Activated CD4-positive, alpha-beta memory T cell treated with anti-CD3 and anti-CD28 coated beads for 36 hours (primary cell): ENCODE measurements at places on chromosomes 7 and 10. TPM values are rescaled to one million over a fixed set of nuclear protein-coding genes. Genes with fewer than 3 reads are reported as not detected.
A peak's percentile ranks its signal among the peaks of the same experiment; 100 is the strongest.

DNA sequence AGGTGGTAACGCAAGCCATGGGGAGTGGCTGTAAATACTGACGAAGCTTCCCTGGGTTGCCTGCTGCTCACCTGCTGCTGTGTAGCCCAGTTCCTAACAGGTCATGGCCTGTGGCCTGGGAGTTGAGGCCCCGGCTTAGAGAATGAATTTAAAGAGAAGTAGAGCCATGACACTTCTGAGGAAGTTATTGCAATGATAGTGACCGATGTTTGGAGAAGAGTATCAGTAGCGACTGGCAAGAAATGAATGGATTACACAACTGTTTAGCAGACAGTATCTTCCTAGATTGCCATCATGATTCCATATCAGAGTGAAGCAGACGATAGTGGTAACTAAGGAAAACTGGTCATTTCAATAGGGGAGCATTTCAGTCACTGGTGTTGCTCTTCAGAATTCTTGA, 249.6 kb downstream of the PLXDC2 start:
- no peak overlapping the region for H3K4me3 ChIP-seq
- DNase-seq = no peak
- H3K27me3 ChIP-seq = no peaks in the 10 kb centered on the region
- no peaks in the 10 kb centered on the region for H3K36me3 ChIP-seq

- H3K27me3 ChIP-seq = peaks cover 4% of the 10 kb centered on the region
- no peak for DNase-seq
- peak overlapping the region; percentile 90 for H3K4me3 ChIP-seq
- H3K4me1 ChIP-seq = peaks cover 17% of the 10 kb centered on the region
- H3K36me3 ChIP-seq = no peaks in the 10 kb centered on the region
- H3K27ac ChIP-seq = peak overlapping the region; percentile 85
Measured at GRCh38 chr7:75739796-75740672, 1.3 kb upstream of the HIP1 start.

GRCh38 chr7:102890292-102890970, 22.4 kb upstream of the LRRC17 start:
- no peak overlapping the region for H3K27ac ChIP-seq
- DNase-seq = no peak
- H3K4me3 ChIP-seq = no peak overlapping the region
- no peaks in the 10 kb centered on the region for H3K36me3 ChIP-seq
- no peaks in the 10 kb centered on the region for H3K4me1 ChIP-seq

- no peaks in the 10 kb centered on the region for H3K36me3 ChIP-seq
- H3K27me3 ChIP-seq = no peaks in the 10 kb centered on the region
- no peak overlapping the region for H3K4me3 ChIP-seq
- H3K4me1 ChIP-seq = no peaks in the 10 kb centered on the region
- H3K27ac ChIP-seq = no peak overlapping the region
- DNase-seq = no peak
Measured at GRCh38 chr10:52027055-52027705, 286.9 kb upstream of the DKK1 start.

GRCh38 chr7:70183278-70183677, 585.0 kb downstream of the AUTS2 start:
- DNase-seq = no peak
- no peak overlapping the region for H3K27ac ChIP-seq
- H3K36me3 ChIP-seq = no peaks in the 10 kb centered on the region
- peaks cover 3% of the 10 kb centered on the region for H3K27me3 ChIP-seq
- H3K4me1 ChIP-seq = no peaks in the 10 kb centered on the region

GRCh38 chr10:45403151-45403550, 29.1 kb downstream of the ALOX5 start:
- no peaks in the 10 kb centered on the region for H3K4me1 ChIP-seq
- peaks cover 9% of the 10 kb centered on the region for H3K27me3 ChIP-seq
- DNase-seq = no peak
- no peaks in the 10 kb centered on the region for H3K36me3 ChIP-seq
- no peak overlapping the region for H3K27ac ChIP-seq

SPDYE16 gene
- total RNA-seq = 0.19 TPM

VAX1 gene
- total RNA-seq = not detected
